COR-L47 (cell line): ENCODE measurements at places on chromosomes 13 and 19.

DNA sequence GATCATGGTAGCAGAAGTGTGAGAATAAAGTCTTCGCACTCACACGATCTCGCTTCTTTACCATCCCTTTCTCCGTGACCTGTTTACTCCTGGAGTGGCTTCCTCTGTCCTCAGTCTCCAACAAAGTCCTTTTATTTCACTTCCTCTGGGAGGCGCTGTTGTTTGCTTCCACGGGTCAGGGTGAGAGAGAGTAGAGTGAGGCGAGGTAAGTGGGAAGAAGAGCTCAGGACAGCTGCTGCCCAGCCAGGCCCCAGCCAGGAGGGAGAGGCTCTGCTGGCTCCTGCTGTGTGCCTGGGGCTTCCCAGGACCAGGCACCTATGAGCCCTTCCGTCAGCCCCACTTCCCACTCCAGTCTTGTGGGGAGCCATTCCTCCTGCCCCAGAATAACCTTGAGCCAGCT is 242.1 kb downstream of the FGF9 start:
- no peak for DNase-seq

GRCh38 chr19:54179921-54180461 is 7.0 kb upstream of the TMC4 start:
- peak; percentile 96 for DNase-seq

- no peak for DNase-seq
Measured at GRCh38 chr19:1252221-1252820, 3.9 kb downstream of the MIDN start.

DNA sequence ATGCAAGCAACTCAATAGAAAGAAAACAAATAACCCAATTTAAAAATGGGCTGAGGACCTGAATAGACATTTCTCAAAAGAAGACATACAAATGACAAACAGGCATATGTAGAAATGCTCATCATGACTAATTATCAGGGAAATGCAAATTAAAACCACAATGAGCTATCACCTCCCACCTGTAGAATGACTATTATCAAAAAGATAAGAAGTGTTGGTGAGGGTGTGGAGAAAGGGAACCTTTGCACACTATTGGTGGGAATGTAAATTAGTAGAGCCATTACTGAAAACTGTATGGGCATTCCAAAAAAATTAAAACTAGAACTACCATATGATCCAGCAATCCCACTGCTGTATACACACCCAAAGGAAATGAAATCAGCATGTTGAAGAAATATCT is 212.2 kb downstream of the SUCLA2 start:
- DNase-seq = no peak

- no peak for DNase-seq
Measured at GRCh38 chr13:77124423-77124822, 97.5 kb upstream of the FBXL3 start.
